ENCODE measurements at places on chromosomes 12 and 14.

- no peak for DNase-seq
Measured at GRCh38 chr12:124392667-124393413, 97.9 kb downstream of the RFLNA start.

GRCh38 chr12:65840793-65841670, 16.7 kb downstream of the HMGA2 start:
- DNase-seq = no peak

DNA sequence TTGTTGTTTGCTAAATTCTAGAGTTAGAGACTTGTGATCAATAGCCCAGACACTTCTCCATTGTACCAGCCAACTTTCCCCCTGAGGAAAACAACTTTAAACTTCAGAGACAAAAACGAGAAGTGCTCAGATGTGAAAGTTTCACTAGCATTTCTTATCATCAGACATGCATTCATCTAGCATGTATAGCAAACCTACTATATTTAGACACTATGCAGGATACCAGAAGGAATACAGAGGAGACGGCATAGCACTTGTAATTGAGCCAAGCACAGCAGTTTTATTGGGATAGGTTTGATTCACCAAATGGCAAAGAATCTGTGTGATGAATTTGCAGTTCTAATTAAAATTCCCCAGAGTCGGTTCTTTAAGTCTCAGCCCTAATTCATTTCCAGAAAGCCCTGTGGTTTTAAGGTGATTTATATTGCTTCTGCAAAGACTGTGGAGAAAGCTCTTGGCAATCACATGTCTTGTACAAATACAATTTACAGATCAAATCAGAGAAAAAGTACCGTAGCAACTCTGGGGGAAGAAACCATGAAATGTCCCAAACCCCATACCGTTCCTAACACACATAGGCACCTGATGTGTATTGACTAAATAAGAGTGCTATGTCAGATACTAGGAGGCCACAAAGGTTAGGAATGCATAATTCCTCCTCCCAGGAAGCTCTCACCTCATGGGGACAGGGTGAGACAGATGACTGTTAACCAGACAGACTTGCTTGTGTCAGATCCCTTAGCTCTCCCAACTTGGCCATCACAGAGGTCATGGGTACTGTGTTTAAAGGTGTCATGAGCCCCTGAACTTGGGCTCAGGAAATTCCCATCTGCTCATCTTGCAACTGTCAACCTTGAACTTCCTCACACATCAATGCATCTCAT, 69.6 kb upstream of the KRAS start:
- no peak for DNase-seq

- DNase-seq = no peak
Measured at GRCh38 chr12:108983227-108983626, 37.6 kb downstream of the SVOP start.

DNA sequence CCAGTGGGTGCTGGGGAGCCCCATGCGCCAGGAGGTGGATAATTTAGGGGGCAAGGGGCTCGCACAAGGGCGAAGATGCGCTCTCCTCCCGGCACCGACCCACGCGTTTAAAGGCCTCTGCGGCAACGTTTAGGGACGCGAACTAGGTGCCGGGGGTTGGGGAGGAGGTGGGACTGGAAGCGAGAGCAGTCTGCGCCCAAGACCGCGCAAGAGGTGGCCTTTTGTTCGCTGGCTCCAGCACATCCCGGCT, 1.3 kb downstream of the SLC38A1 start:
- no peak for DNase-seq

DNA sequence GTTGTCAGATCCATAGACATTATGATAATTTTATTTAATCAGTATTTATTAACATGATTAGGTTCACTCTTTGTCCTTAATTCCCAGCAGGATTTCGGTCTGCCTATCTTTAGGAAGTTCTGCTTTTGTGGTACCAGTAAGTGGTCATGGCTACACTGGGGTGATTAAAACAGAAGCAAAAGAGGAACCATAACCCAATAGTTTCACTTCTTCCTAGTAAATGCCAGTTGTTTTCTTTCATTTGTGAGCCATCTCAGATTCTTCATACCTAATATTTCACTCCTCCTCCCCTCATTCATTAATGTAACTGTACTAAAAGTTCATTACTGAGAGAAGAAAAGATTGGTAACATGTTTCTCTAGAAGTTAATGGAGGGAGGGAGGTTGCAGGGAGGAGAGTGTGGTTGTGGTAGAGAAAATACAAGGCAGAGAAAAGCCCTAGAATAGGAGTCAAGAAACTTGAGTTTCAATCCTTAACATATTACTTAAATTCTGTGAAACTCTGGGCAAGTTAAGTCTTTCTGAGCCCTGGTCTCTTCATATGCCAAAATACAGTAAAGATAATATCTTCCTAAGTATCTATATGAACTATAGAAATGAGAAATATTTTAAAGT, 101.2 kb downstream of the PEBP1 start:
- DNase-seq = no peak

- no peak for DNase-seq
Measured at GRCh38 chr12:116659771-116660481, 77.9 kb downstream of the SPRING1 start.

DNA sequence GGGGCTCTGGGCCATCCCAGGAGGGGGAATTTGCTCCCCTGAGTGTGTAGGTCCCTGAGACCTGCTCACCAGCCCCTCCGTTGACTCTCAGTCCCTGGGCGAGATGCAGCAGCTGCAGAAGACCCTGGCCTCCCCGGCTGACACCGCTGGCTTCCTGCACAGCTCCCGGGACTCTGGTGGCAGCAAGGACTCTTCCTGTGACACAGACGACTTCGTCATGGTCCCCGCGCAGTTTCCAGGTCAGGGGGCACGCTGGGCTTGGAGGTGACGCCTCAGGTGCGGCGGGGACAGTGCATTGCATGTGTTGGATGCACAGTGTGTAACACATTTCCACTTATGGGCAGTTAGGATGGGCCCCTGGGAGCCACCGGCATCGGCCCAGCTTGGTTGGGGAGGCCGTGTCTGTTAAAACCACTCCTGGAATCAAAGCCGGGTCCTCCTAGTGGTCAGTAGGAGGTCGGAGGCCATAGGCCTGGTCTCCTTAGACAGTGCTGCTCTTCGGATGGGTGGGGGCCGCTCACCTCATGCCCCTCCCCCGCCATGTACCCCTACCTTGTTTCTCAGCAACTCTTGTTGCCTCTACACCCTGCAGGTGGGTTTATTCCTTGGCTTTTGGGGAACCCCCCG, 17.1 kb upstream of the PUS1 start:
- DNase-seq = no peak

- no peak for DNase-seq
Measured at GRCh38 chr12:75260316-75260715, 50.7 kb upstream of the KCNC2 start.

DNA sequence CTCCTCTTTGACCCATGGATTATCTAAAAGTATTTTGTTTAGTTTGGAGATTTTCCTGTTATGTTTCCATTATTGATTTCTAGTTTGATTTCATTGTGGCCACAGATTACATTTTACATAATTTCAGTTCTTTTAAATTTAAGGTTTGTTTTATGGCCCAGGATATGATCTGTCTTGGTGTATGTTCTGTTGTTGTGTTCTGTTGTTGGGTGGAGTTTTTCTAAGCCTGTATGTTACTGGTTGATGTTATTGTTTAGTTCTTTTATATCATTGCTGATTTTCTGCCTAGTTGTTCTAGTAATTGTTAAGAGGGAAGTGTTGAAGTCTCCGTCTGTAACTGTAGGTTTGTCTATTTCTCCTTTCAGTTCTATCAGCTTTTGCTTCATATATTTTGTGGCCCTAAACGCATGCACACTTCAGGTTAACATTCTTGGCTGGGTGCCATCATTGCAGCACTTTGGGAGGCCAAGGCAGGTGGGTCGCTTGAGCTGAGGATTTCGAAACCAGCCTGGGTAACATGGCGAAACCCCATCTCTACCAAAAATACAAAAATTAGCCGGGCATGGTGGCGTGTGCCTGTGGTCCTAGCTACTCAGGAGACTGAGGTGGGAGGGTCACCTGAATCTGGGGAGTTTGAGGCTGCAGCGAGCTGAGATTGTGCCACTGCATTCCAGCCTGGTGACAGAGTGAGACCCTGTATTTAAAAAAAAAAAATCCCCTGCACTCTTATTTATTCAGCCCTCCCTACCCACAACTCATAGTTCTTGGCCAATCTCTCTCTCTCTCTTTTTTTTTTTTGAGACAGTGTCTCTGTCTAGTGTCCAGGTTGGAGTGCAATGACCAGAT, 28.1 kb upstream of the CFL2 start:
- DNase-seq = no peak

DNA sequence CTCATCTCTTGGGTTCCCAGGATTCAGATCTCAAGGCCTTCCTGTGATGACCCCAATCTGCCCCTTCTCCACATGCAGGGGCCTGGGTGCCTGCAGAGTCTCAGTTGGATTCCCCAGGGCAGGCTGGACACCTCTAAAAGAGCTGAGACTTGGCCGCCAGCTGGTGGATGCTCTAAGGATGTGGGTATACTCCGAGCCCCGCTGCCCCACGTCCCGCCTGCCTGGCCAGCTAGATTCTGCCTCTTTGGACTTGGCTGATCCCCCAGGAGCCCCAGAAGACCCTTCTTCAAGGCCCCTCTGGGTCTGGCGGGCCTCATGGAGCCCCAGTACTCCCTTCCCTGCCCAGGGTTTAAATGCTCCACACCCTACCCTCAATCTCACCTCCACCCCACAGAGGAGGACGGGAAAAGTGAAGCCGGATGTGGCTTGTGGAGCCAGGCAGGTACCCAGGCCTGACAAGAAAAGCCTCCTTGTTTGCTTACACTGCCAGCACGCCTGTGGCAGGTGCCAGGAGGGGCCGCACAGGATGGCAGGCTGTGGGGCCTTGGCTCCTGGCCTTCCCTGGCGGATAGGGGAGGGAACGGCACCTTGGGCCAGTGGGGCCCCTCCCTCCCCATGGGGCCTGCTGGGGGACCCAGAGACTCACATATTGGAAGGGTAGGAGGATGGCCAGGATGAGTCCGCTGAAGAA, 15.1 kb downstream of the FAIM2 start:
- no peak for DNase-seq
